ENCODE measurements at places on chromosomes 5 and 9.
A peak's percentile ranks its signal among the peaks of the same experiment; 100 is the strongest.

DNA sequence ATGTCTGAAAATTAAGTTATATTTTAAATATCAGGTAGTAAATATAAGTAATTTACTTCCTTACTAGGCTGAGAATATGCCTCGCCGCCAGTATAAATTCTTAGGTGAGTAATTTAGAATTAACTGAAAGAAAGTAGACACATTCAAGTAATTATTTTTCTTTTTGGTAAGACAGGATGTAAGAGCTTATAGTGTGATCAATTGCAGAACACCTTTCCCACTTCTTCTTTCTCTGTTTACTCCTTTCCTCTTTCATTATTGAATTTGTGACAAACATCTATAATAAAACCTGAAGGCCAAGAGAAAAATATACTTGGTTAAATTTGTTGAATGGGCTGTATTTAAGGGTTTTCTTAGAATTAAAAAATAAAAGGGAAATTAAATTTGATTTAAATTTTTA is 195.1 kb upstream of the CDKN2B start:
- no peak for DNase-seq

DNA sequence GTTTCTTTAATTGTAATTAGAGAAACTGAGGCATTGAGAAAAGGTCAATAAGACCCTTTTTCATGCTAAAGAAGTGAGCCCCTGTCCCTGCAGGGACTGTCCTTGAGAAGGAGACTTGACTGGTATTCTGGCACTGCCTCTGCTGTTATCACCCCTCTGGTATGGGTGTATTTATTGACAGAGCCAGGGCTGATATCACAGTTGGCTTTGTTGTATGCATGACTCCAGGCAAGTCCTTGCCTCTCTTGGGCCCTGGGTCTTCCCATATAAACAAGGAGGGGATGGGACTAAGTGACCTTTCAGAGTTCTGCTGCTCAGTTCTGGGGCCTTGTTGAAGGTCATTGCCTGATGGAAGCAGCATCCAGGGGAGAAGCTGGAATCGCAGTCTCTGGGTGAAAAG is 71.8 kb upstream of the PPARGC1B start:
- no peak for DNase-seq

- peak; percentile 9 for DNase-seq
Measured at GRCh38 chr9:75539523-75539922, 350.9 kb upstream of the PCSK5 start.

- no peak for DNase-seq
Measured at GRCh38 chr9:121505903-121506735, 6.5 kb upstream of the GGTA1 start.

DNA sequence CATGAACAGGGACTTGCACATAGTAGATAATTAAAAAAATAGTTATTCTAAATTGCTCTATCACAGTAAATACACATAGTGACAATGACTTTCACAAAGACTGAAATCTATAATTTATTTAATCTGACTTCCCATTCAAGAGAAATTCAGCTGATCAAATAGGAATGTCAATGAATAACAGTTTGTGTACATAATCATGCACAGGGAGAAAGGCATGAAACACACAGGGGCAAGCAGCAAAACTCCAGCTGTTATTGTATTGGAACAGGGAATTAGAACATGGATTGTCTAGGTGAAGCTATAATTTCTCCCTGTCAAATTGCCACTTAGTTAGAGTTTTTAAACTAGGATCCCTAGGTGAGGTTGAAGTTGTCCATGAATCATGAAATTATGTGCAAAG is 99.9 kb downstream of the HCN1 start:
- DNase-seq: no peak

DNA sequence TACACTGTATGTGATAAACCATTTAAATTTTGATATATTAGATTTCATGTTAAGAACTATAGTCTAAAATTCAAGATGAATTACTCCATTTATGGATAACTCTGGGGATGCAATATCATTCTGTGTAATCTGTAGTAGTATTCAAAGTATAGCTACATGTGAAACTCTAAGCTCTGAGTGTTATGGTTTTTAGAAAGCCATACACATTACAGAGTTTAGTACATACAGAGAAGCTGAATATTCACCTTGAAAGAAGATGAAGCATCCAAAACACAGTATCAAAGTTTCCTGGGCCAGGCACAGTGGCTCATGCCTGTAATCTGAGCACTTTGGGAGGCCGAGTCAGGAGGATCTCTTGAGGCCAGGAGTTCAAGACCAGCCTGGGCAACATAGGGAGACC is 25.0 kb downstream of the ABHD17B start:
- DNase-seq: no peak

DNA sequence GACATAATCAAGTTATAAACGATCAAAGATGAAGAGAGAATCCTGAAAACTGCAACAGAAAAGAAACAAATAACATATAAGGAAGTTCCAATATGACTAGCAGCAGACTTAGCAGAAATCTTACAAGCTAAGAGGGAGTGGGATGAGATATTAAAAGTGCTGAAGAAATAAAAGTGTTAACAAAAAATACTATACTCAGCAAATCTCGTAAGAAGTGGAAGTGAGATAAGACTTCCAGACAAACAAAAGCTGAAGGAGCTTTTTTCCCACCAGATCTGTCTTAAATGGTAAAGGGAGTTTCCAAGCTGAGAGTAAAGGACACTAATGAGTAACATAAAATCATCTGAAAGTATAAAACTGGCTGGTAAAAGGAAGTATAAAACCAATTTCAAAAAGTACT is 2036.0 kb upstream of the C9orf72 start:
- no peak for DNase-seq

GRCh38 chr9:35448496-35448895 is 41.4 kb upstream of the RUSC2 start:
- DNase-seq: no peak

DNA sequence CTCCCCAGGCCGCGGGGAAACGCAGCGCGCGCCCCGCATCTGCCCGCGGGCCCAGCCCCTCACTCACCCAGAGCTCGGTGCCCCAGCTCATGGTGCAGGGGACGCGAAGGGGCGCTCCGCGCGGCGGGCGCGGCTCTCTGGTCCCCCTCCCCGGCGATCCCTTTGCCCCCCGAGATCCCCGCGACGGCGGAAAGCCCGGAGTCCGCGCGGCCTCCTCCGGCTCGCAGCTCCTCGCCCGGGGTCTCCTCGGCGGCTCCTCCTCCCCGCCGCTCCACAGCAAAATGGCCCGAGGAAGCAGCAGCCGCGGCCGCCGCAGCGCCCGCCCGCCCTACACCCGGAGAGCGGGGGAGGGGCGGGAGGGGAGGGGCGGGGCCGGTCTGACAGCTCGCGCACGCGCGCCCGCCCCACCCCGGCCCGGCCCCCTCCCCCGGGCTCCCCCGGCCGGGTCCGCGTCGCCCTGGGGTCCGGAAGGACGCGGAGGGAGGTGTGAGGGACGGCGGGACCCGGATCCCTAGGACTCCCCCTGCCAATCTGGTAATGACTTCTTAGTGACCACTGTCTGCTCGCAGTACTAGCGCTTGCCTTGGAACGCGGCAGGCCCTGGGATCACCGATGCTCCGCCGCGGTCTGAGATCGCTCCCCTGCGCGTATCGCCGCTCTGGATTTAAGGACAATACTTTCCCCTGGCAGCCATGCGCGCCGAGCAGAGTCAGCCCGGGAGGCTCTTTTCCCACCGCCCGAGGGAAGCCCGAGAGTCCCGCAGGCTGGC is at the start of gene FNBP1:
Gene FNBP1, minus strand, starts transcription at position 305 of the 769 bp plus-strand sequence. Its CDS starts 214 bp downstream, at position 91.
- DNase-seq: peak; percentile 81

GRCh38 chr9:16735001-16735400 is 135.5 kb downstream of the BNC2 start:
- no peak for DNase-seq

GRCh38 chr5:31617867-31618266 is 21.1 kb upstream of the PDZD2 start:
- DNase-seq: no peak

- DNase-seq: no peak
Measured at GRCh38 chr5:180166176-180166575, 42.8 kb downstream of the RASGEF1C start.

- no peak for DNase-seq
Measured at GRCh38 chr9:134420281-134420845, 94.1 kb downstream of the RXRA start.

DNA sequence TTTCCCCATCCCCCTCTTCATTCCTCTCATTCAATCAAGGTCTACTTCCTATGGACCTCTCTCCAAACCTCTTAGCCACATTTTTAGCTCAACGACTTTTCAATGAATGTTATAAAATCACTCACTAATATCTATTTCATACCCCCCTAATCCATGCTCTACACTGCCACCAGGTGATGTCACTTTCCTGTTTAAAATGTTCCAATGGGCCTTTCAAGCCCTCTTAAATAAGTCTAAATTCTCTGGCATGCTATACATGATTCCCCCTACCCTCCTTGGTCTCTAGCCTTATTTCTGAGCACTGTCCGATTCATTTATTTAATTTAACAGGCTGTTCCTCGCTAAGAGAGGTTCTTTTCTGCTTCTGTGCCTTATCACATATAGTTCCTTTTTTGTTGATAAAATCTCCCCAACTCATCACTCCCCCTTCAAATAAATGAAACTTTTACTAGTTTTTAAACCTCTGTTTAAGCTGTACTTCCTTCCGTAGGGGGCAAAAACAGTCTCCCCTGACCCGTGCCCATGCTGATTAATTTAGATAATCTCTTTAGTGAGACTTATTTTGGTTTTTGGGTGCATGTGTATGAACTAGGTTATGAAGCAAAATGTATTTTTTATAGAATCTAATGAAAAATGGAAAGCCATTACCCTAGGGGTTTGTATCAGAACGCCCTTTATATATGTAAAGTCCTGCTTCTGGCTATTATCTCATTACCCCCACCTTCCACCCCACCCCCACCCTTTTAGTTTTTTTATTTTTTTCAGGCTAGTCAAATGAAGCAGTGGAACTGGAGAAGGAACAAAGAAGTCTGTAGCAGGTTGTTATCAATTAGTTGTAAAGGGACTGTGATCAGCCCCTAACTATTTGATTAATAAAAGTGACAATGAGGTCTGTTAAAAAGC is 9.0 kb downstream of the ABHD17B start:
- DNase-seq: no peak

DNA sequence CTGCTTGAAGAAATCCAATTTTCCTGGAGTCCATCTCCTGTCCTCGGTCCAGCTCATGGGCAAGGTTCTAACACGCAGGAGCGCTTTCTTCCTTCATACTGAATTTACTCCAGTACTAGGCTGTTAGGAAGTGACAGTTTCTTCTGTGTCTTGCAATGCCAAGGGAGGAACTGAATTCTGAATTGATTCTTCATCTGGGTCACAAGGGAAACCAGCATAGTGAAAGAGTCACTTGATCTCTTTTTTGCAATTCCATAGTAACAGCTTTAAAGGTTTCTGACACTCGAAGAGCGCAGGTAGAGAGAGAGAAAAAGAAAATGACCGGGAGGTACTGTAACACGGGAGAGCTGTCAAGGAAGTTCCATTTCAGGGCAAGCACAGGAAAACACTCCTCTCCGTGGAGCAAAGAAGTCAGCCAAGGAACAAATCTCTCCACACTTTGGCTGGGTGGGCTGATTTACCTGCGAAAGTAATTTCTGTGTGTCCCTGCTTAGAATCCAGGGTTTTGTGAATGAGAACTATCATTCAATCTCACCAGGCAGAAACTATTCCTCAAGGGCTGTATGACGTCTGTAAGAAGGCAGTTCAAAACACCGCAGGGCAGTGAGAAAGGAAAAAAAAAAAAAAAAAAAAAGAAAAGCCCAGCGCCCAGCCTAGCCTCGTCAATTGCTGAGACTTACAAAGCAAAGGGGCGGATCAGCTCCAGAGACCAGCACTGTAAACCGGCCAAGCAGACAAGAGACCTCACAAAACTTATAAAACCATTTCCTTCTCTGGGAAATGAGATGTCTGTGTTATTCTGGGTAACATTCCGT is 617.8 kb downstream of the PDE4D start:
- DNase-seq: peak; percentile 78

DNA sequence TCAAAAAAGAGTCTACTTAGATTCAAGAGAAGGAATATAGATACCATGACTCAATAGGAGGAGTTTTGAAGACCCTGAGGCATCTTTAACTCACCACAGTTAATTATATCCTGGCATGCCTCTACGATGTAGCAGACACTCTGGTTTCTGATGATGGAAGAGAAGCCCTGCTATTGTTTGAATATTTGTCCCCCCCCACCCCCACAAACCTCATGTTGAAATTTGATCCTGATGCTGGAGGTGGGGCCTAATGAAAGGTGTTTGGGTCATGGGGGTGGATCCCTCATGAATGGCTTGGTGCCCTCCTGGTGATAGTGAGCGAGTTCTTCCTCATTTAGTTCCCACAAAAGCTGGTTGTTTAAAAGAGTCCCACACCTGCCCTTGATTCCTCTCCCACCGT is 147.9 kb upstream of the TBCA start:
- no peak for DNase-seq

GRCh38 chr9:97045300-97045699 is 6.4 kb upstream of the CTSV start:
- no peak for DNase-seq

DNA sequence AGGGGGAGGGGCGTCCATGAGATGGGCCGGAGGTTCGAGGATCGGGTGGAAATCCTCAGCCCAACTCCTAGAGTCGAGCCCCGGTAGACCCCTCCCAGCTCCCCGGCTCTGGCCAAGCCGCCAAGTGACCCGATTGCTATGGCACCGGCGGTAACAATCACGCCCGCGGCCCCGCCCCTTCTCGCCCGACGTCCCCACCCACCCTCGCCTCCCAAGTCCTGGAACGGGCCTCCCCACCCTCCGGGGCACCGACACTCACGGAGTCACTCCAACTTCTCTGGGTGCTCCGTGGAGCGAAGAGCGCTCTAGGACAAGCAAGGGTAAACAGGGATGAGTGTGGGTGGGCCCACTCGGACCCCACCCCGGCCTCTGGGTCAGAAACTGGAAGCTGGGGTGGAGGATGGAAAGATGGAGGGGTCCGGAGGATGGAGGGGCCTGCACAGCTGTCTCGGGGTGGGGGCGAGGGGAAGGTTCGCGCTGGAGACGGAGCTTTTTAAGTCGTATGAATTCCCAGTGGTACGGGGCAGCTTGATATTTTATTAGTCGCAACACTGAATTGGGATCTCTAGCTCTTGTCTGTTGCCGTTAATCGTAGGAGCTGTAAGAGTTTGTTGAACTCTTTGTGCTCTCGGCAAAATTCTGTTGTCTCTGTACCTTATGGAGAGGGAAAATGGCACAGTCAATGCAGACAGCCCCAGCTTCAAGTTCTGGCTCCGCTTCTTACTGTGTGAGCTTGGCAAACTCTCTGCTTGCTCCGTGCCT is at the start of gene SPACA9:
Gene SPACA9, plus strand, starts transcription at position 204 of the 762 bp plus-strand sequence. CDS start 5,050 bp downstream, outside the sequence.
- peak; percentile 67 for DNase-seq

DNA sequence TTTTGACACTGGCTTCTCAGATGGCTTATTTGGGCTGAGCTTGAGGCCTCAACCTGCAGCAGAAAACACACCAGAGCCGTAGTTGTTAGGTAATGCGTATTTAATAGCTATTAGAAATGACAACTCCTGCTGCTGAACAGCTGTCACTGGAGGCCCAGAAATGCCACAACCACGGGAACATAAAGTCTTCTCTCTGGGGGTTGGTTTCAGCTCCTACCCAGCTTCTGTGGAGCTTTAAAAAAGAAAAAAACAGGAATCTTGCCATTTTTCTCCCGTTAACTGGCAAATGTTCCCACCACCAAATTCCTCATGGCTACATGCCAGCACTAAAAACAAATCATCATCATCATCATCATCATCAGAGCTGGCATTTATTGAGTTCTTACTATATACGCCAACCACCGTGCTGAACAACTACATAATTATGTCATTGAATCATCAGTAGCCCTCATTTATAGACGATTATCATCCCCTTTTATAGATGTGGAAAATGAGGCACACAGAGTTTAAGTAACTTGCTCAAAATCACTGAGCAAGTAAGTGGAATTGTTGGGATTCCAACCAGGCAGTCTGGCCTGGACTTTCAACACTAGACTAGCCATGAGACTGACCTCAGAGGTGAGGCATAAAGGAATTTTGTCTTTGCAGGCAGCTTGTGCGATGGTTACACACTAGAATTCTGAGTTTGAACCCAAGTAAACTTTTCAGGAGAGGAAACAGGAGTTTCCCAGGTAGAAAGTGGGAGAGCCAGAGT is 185.3 kb upstream of the WWC1 start:
- no peak for DNase-seq
